ENCODE measurements at places on chromosomes 4 and X.

- DNase-seq: no peak
These were observed 55.7 kb downstream of the PHOX2B start for GRCh38 chr4:41692717-41693345.

GRCh38 chrX:23331701-23332100 lies 2.9 kb upstream of the PTCHD1 start:
- no peak for DNase-seq

- no peak for DNase-seq
These were observed 29.3 kb downstream of the RAP1GDS1 start for GRCh38 chr4:98290511-98290910.

DNA sequence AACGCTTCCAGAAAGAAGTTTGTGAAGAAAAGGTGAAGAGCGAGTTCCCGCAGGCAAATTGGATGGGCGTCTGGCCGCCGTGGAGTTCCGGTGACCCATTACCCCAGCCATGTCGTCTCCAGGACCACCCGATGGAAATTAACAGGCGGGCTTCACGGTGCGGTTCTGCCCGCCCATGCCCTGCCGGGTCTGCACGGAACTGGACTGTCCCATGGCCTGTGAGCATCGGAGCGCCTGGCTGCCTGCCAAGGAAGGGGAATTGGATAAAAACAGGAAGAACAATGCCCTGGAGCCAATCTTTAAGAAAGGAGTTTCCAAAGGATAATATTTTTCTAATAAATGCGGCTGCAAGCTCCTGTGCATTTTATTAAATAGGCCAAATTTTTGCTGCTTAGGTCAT lies 319.8 kb upstream of the SLC7A11 start:
- no peak for DNase-seq

GRCh38 chrX:63754136-63754859 lies 30.7 kb downstream of the ARHGEF9 start:
- peak; percentile 6 for DNase-seq

GRCh38 chr4:1637580-1638271 lies 46.4 kb downstream of the FAM53A start:
- no peak for DNase-seq

- DNase-seq: no peak
These were observed 48.8 kb upstream of the HHIP start for GRCh38 chr4:144597171-144597570.

DNA sequence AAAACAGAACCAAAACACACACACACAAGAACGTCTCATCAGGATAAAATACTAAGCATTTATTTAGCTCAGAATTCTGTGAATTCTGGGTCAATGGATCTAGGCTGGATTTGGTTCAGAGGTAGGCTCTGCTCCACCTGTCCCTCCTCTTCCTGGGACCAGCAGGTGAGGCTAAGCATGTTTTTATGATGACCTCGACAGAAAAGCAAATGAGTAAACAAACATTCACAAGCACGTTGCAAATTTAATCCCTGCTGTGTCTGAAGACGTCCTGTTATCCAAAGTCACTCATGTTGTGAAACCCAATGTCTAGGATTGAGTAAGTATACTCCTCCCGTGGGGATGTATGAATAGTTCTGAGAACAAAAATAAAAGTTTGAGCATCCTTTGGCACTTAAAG lies 371.4 kb upstream of the TECRL start:
- no peak for DNase-seq

DNA sequence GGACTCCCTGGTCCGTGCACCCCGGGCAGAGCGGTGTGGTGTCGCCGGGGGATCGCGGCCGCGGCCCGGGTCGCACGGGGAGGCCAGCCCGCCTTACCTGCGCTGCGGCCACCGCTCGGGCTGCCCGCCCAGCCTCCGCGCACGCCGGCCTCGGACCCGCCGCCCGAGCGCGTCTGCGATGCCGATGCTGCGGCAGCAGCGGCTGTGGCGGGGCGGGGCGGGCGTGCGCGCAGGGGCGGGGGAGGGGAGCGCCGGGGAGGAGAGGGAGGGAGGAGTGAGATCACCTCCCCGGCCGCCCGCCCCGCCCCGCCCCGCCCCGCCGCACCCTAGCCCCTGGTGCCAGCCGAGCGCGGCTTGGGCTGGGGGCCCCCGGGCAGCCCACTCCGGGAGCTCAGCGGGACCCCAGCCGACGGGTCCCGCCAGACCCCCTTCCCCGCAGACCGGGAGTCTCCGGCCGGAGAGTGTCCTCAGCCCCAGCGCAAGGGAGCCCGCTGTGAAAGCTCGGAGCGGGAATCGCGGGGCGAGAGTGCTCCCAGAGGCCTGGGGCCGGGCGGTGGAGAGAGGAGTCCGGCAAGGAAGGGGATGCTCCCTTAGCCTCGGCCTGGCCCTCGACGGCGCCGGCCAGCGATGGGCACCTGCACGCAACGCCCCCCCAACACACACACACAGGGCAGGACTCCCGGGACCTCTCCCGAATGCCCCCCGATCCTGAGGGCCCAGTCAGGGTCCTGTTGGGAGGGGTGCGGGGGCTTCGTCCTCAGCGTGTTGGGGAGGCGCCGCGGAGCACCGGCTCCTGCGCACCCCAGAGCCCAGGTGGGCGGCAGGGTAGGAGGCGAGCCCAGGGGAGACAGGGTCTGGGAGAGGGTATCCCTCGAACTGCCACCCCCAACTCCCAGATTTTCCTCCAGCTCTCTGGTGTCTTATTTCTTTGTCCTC lies at the start of gene L1CAM:
Gene L1CAM (minus strand): TSS at position 206 of the 936 bp plus-strand sequence. CDS start 10,337 bp downstream, outside the sequence.
- DNase-seq: no peak

GRCh38 chrX:128685387-128685786 lies 633.2 kb upstream of the ACTRT1 start:
- no peak for DNase-seq

- DNase-seq: no peak
These were observed 8.3 kb downstream of the BEX3 start for GRCh38 chrX:103384672-103385071.

GRCh38 chr4:121112530-121112929 lies 40.2 kb upstream of the NDNF start:
- DNase-seq: no peak

- no peak for DNase-seq
These were observed 98.5 kb downstream of the JADE1 start for GRCh38 chr4:128907981-128908380.

- no peak for DNase-seq
These were observed 30.9 kb upstream of the HHIP start for GRCh38 chr4:144614850-144615585.

DNA sequence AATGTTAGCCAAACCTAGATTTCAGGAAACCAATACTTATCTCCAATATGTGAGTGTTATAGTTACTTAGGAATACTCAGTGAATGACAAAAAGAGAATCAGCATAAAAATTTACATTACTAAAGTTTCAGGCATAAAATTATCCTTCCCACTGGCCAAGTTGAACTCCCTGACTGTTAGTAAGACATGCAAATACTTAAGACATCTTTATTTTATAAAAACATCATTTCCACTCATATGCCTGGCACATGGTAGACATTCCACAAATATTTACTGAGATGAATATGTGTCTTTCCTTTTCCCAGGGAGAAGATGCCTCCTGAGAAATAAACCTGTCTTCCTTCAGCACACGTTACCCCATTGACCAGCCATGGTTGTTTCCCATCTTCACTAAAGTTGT lies 7.3 kb downstream of the VEGFD start:
- no peak for DNase-seq

DNA sequence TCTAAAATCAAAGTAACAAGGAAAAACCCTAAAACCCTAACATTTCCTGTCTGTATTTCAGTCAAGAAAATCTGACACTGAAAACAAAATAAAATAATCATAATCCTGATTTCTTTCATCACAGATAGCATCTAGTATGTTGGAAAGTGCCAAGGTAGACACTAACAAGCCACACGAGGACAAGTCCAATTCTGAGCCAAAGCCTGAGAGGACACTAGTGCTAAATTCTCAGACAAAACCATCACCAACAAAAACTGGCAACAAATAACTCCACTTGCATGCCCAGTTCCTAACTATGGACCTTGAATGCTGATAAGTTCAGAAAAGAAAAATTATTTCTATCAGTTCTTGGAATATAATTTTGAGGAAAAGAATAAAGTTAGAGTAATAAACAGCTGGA lies 113.7 kb downstream of the MANBA start:
- DNase-seq: no peak

- no peak for DNase-seq
These were observed 33.0 kb downstream of the PRKX start for GRCh38 chrX:3680459-3680858.

- no peak for DNase-seq
These were observed 42.2 kb downstream of the SMIM10L2A start for GRCh38 chrX:135463937-135464336.

GRCh38 chrX:31092970-31093638 lies 21.3 kb upstream of the FTHL17 start:
- DNase-seq: no peak

GRCh38 chr4:137966504-137966903 lies 275.6 kb downstream of the SLC7A11 start:
- no peak for DNase-seq

DNA sequence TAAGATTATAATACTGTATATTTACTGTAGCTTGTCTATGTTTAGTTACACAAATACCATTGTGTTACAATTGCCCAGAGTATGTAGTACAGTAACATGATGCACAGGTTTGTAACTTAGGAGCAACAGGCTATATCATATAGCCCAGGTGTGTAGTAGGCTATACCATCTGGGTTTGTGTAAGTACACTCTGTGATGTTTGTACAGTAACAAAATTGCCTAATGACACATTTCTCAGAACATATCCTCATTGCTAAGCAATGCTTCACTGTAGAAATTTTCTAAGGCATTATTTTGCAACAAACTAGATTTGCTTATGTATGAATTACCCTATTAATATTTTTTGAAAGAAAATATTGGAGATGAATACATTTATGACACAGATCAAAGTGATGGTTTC lies 1390.9 kb downstream of the C4orf33 start:
- DNase-seq: no peak

DNA sequence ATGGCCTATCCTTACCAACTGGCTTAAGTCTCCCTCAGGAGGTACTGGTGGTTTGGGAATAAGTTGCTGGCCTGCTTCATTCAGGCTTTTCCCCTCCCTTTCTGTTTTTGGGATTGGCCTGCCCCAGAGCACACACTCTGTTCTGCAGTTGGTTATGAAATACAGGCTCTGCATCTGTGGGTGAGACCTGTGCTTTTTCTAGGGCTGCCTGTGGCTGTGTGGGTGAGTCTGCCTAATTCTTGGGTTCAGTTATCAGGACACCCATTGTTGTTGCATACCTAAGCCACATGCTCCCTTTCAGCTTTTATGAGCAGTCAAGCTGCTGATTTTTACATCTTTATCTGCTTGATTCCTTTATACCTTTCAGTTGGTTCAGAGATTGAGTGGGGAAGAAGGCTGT lies 19.0 kb upstream of the CWH43 start:
- no peak for DNase-seq

DNA sequence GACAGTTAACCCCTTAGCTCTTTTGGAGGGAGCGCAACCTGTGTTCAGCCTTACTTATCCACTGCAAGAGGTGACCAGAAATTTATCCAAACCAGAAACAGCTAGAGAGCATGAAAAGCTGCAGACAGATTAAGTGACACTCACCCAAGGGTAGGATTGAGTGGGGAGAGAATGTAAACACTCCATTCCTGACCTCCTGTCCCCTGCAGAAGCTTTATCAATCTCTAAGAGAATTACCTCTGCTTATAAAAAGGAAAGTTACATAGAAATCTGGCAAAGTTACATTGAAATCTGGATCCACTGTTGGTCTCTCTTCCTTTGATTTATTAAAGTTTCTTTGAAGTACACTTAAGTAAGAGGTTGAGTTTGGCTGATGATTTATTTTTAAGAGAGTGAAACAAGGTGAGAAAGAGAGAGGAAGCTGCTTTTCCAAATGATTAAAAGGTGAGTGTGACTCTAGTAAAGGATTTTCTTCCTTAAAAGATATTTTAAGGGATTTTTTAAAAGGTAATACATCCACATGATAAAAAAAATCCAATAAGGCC lies 112.3 kb downstream of the ANAPC4 start:
- DNase-seq: no peak

- DNase-seq: no peak
These were observed 2.8 kb upstream of the TENM3 start for GRCh38 chr4:182240161-182241130.

DNA sequence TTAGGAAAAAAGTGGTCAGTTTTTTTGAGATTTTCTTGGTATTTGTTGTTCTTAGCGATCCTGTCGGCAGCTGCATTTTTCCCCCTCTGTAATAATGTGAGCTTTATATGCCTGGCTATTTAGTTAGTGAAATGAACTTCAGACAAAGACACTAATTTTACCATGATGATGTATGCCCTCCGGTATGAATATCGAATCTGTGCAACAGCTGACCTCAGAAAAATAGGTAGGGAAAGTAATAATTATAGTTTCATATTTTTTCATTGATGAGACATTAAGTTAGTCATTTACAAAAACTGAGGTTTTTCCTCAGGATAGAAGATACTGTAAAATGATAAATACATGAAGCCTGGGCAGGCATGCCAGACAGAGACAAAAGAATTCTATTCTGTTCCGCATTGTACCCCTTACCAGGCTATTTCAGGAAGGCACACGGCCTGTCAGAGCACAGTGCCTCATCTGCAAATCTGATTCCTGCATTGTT lies 155.8 kb downstream of the SHROOM3 start:
- DNase-seq: no peak

- no peak for DNase-seq
These were observed 60.4 kb downstream of the PPEF2 start for GRCh38 chr4:75841641-75842520.

GRCh38 chr4:151339467-151339866 lies 14.1 kb upstream of the SH3D19 start:
- DNase-seq: no peak

- DNase-seq: no peak
These were observed 192.2 kb upstream of the CPEB2 start for GRCh38 chr4:14810121-14810520.

GRCh38 chrX:110665223-110666002 lies 130.2 kb downstream of the CHRDL1 start:
- no peak for DNase-seq

DNA sequence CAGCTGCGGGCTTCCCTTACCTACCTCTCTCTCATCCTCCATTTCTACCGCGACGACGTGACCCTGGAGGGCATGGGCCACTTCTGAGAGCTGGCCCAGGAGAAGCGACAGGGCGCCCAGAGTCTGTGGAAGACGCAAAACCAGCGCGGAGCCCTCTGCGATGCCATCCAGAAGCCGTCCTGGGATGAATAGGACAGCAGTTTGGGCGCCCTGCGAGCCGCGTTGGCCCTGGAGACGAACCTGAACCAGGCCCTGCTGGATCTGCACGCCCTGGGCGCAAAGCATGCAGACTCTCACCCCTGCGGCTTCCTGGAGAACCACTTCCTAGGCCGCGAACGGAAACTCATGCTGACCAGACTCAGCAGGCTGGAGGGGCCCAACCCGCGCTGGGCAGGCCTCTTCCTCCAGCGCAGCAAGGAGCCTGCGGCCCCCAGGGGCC lies 52.7 kb upstream of the TMPRSS11F start:
- no peak for DNase-seq

GRCh38 chrX:101195442-101196173 lies 24.0 kb upstream of the DRP2 start:
- DNase-seq: no peak
